ENCODE measurements at places on chromosomes 16 and 17.

DNA sequence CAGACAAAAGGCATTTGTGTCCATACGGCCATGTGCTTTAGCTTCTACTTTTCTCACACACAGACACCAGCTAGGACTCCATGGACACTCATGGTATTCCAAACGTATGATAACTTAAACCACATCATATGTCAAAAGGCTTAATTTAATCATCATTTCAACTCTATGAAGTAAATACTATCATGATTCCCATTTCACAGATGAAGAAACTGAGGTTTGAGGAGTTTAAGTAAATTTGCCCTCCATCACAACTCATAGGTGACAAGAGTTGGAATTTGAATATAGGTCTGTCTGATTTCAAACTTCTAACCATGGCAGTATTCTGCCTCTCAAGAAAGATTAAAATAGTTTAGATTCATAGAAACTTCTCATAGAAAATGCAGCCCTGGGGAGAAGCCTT lies 43.8 kb downstream of the CMC2 start:
- DNase-seq, result no peak

DNA sequence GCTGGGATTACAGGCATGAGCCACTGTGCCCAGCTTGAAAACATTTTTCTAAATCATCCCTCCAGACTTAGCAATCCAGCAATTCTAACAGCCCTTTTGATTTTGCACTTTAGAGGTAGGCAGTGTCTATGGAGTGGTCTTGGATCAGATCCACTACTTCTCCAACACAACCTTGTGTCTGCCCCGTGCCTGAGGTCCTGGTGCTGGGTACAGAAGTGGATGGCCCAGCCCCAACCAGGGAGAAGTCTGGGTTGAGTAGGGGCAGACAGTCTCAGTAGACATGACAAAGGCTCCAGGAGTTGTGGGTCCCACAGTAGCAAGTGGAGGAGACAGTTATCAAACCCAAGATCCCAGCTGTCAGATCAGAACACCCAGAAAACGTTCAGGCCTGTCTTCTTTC lies 71.9 kb upstream of the CACNG5 start:
- DNase-seq, result no peak

GRCh38 chr16:88924834-88925539 lies 52.0 kb downstream of the CBFA2T3 start:
- peak; percentile 58 for DNase-seq

DNA sequence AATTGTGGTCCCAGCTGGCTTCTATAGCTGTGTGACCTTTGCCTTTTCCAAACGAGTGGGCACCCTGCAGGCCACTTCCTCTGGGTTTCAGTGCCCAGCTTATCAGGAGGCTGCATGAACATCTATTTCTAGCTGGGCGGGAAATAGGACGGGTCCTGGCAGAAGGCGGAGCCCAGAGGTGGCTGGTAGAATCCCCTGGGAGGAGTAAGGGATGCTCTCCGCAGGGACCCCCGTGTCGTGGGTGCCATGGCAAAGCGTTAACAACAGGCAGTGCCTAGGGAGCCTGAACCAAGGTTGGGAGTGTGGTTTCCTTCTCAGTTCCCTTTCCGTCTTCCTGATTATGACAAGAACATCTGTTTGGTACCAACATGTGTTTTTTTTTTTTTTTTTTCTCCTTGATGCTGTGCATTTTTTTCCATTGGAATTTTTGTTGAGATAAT lies 58.2 kb downstream of the PLCG2 start:
- no peak for DNase-seq

GRCh38 chr17:14058051-14058450 lies 11.3 kb upstream of the COX10 start:
- DNase-seq, result no peak

DNA sequence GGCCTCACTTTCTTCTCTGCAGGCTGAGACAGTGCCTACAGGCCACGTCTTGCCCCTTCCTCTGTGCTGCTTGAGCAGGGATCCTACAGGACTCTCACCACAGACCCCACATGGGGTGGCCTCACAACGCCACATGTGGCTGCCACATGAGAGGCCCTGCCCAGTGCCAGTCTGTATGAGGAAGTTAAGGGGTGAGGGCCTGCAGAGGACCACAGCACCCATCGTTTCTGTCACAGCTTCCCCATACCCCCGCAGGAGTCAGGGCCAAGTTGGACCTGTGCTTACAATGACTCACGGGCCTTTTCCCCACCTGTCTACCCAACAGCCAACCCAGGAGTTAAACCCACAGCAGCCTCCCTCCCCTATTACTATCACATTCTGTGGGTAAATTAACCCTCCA lies 2.9 kb upstream of the GSDMB start:
- DNase-seq, result no peak

- DNase-seq, result no peak
Measured at GRCh38 chr17:45966606-45967280, 32.3 kb upstream of the STH start.

GRCh38 chr17:77527409-77527808 lies 386.6 kb downstream of the SEC14L1 start:
- DNase-seq, result no peak

DNA sequence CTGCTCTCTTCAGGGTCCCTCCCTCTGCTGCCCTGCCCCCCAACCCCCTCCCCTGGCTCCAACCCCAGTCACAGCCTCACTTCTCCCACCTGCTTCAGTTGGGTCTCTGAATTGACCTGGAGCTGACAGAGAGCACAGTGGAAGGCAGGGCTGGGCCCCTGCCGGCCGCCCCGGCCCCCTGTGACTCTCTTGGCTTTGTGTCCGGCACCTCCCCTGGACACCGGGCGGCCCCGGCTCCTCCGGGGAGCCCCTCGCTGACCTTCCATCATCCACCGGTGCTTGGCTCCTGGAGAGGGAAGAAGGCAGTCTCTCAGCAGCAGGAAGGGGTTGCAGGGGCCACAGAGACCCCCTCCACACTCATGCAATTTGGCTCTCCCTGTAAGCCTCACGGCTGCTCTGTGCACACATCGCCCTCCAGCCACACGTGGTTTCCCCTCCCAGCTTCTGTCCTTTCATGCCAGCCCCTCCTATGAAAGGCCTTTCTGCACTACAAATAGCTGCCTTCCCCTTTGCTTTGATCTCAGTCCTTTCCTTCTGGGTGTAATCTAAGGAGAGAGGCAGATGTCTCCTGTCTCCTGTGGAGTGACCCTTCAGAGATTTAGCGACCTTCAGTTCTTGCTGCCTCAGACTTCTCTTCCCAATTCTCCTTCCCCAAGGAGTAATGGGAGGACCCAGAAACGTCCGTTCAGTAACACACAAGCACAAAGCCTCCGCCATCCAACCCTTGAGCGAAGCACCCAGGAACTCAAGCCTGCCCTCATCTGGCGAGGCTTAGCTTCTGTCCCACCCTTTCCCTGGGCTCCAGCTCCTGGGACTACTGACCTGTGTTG lies 8.3 kb downstream of the NKIRAS2 start:
- DNase-seq, result peak; percentile 51

DNA sequence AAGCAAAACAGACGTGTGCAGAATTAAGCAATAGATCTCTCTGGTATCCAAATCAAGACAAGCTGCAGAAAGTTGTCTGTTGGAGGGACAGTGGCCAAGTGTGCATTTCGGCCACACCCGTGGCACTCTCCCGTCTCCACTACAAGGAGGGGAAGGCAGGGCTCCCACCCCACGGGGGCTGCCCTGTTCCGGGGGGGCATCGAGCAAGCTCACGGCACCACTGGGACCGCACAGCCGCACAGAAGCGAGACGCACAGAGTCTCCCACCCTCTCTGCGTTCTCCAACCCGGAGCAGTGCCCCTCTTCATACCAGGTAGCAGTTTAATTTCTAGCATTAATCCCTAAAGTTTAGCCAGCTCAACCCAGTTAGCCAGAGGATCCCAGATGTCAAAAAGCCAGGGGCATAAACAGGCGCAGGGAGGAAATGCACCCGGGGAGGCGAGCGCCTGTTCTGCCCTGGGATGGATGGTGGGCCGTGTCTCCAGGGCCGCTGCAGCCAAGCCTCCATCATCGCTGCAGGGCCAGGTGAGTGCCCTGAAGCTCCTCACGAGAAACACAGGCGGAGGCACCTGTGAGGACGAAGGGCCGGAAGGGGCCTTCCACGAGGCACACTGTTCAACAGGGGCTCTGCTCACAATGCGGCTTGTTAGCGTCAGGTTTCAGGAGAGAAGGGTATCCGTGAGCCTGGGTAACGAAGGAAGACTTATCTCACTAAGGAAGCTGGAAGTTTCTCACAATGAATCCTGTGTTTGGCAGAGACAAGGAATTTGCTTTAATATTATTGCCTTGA lies 42.1 kb upstream of the METRNL start:
- DNase-seq, result no peak

- DNase-seq, result no peak
Measured at GRCh38 chr16:819336-820043, 19.0 kb upstream of the GNG13 start.

DNA sequence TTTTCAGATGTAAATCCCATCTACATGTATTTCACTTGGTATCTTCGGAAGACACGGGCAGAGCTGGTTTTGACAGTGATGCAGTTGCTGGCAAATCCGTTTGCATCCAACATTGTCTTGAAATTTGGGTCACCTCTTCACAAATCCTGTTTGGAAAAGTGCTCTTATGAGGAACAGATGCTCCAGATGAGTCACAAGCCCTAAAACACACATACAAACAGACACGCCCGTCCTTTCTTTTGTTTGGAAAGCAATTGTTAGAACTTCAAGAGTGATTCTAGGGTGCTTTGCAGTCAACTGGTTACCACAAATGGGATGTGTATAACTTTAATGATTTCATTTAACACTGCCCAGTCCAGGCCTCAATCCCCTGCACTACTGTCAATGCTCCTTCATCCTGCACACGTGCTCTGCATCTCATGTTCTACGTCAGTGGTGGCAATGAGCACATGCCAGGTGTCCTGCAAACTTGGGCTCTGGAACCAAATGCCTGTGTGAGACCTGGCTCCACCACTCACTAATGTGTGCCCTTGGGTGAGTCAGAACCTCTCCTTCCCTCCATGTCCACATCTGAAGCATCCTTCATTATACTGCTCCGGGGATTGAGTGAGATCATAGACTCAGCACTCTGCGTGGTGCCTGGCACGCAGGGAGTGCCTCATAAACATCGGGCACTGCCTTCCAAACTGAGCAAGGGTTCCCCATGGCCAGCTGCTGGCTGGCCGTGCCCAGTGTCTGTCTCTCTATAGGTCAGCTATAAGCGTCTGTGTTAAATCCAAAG lies 19.3 kb upstream of the FOXF1 start:
- no peak for DNase-seq

DNA sequence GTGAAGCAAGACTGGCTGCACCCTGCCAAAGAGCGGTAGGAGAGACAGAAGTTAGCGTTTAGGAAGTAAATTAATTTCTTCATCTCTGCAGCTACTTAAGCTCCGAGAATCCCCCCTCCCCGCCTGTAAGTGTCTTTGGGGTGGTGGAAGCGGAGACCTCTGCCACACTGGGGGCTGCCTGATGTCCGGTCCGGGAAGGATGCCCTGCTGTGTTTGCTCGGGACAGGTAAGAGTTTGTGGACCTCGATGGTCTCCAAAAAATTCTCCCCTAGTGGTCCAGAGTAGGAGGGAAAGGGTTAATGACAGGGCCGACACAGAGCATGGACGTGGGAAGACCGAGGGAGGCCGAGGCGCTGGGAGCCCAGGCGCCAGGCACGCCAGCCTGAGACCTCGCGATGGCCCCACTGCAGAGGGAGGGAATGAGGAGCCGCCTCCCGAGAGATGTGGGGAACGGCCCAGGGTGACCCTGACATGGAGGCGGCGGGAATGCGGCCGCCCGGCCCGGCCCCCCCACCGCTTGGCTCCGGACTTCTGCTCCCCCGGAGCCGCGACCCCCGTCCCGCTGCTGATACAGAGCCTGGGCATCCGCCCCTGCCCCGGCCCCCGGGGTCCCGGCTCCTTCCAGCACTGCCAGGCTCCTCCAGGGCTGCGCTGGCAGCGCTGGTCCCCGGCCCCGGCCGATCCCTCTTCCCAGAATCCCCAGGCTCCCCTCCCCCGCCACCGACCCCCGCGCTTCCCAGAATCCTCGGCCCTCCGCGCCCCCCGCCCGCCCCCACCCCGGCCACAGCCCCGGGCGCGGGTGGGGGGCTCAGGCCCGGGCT lies 680 bp downstream of the ZNF629 start:
- DNase-seq, result peak; percentile 61

DNA sequence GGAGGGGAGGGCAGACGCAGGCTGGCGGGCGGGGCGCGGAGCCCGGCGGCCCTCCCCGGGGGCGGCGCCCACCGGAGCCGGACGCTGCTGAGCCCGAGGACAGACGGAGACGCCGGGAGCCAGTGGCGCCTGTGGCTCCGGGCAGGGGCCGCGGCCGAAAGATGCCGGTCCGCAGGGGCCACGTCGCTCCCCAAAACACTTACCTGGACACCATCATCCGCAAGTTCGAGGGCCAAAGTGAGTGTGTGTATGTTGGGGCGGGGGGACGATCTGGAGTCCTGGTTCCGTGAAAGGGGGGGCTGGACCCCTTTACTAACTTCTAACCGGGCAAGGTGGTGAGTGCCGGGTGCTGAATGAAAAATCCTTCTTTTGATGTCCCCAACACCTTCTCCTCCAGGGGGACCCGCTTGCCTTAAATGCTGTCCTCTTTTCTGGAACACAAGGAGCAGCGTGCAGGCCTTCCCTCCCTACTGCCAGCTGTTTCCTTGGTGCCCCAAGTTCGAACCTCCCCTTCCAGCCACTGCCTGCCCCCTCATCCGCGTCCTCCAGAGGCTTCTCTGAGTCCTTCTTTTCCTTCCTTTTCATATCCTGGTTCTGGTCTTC lies at the start of gene KCNH6:
Gene KCNH6 (plus strand): TSS at position 106 of the 603 bp plus-strand sequence. CDS start 56 bp downstream, at position 162.
- DNase-seq, result no peak

GRCh38 chr16:9176547-9177418 lies 85.3 kb downstream of the HAPSTR1 start:
- no peak for DNase-seq

GRCh38 chr17:3695129-3695722 lies 729 bp downstream of the P2RX5 start:
- DNase-seq, result no peak

DNA sequence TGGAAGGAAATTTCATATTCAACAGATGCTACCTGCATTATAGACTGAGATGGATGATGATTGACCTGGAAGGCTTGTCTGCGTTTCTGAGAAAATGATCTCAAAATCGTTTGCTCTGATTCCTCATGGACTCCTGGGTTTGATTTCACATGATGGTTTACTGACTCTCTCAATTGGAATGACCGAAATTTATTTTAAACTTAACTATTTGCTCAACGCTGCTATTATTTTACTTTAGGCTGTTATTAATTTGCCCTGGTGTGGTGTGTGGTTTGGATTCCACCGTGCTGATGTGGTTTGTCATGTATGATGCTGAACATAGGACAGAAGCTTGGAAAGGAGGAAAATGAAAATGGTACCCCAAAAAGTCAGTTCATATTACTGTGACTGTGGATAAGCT lies 37.3 kb upstream of the ELAC2 start:
- DNase-seq, result no peak

DNA sequence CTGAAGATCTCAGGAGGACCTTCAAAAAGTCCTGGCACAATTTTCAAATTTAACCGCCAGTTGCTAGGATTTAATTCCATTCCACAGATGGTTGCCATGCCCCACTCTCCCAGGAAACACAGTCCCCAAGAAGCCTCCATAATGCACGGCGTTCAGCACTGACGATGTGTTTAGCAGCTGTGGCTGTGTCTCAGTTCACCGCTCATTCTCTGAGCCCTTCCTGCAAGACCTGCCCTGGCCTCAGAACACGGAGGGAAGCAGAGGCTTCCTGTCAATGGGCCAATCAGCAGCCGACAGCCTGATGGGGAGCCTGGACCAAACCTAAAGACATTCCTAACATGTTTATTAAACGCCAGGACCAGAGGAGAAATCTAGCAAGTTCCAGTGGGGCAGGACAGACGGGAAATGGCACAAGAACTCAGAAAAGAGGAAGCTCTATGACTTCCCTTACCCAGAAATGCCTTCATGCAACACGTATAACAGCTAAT lies 4.9 kb downstream of the MYLK3 start:
- peak; percentile 76 for DNase-seq

GRCh38 chr16:87830673-87831420 lies 38.5 kb downstream of the SLC7A5 start:
- no peak for DNase-seq

GRCh38 chr17:64357191-64357981 lies 33.3 kb downstream of the PECAM1 start:
- DNase-seq, result no peak

Data from K562 (cell line).